Activated CD8-positive, alpha-beta T cell treated with anti-CD3 and anti-CD28 coated beads, Interleukin-2, amount 10 ng/mL, durations not matched to agents 7 days and 5 days (primary cell): ENCODE measurements at places on chromosomes 12 and 14.

DNA sequence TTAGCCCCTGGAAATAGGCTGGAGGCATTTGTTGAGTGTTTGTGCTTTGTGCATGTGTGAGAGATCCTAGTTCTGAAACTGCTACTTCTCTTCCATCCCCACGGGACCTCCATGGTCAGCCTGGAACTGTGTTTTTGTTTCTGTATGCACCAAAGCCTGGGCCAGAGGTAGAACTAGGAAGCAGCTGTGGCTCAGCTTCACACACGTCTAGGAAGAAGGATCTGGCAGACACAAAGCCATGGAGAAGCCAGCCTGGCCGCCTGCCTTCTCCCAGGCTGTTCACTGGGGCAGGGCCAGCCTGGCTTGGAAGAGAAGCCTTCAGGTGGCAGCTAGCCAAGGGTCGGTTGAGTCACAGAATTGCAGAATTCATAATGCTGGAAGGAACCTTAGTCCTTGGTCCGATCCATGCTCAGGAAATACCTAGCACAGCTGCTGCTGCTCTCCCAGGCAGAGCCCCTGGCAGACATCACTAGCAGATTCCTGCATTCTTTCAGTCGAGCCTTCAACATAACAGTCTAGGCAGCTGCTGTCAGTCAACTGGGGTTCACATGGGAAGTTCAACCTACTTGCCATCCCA is 27.0 kb downstream of the RIN3 start:
- DNase-seq, result no peak

DNA sequence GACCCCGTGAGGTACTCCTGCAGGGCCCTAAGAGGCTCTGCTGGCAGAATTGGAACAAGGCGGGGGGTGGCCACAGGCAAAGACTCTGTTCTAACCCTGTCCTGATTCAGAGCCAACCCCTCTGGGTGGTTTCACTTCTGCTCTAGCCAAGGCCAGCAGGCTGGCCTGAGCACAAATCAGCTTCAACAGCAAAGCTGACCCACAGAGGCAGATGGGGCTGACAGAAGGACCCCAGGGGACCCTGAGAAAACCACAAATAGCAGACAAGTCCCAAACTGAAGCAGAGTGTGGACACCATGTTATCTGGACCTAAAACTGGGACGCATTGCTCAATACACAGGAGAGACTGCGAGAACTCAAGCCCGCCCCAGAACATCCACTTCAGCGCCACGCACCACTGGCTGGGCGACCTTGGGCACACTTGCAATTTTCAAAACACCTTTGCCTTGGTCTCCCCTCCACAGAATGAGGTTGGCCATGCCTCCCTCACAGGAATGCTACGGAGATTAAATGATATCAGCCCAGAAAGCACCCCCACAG is 76.4 kb upstream of the DICER1 start:
- no peak for DNase-seq

DNA sequence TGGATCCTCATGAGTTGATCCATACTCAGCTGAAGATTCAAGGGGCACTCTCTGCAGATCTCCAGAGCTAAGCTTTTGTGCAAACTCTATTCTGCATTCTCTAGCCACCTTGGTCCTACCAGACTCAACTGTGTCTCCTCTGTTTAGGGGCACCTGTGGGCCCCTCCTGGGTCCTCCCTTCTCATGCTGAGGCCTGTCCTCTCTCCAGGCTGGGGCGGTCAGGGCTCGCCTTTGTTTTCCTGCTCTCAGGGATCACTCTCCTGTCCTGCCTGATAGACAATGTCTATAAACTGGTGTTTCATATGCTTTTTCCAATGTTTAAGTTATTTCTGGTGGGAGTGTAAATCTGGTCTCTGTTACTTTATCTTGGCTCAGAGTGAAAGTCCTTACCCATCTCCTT is 11.6 kb upstream of the KIF26A start:
- no peak for DNase-seq

DNA sequence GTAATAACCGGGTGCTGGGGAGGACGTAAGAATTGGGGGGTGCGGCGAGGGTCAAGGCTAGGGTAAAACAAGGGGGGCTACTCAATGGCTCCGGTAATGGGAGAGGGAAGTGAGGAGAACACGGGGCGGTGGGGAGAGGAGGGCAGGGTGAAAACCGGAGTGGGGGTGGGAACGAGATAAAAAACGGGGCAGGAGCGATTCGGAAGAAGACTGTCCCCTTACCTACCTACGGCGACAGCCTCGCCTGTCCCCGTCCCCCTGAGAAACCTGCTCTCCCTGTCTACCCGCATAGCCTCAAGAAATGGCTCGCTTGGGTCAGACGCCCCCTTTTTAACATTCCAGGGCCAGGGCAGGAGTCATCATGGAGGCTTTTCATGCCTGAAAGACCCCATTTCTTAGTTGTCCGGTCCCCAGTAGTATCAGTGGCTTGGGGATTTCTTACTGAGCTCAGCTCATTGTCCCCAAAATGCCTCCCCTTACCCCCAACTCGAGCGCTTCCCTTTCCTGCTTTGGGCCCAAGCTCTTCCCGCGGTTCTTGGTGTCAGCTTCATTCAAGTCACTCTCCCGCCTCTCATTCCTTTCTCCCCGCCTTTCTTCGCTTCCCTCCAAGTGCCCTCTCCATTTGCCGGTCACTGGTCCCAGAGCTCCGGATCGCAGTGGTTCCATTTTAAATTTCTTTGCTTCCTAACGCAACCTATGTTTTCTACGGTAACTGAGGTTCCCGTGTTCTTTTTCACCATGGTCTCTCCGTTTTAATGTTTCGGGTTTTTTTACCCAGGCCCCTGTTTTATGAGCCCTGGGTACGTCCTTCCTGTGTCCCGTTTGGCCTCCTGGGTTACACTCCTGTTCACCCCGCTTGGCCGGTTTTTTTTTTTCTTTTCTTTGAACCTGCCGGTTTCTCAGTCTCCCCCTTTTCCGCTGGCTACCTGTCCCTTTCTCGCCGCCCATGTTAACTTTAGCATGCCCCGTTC is 1.2 kb upstream of the WSB2 start:
- peak; percentile 30 for DNase-seq

GRCh38 chr12:79778802-79779448 is 88.2 kb upstream of the PAWR start:
- DNase-seq, result no peak
